ENCODE measurements at places on chromosomes 7 and 10.

GRCh38 chr7:21617513-21617912, 74.7 kb downstream of the DNAH11 start:
- no peak for DNase-seq

DNA sequence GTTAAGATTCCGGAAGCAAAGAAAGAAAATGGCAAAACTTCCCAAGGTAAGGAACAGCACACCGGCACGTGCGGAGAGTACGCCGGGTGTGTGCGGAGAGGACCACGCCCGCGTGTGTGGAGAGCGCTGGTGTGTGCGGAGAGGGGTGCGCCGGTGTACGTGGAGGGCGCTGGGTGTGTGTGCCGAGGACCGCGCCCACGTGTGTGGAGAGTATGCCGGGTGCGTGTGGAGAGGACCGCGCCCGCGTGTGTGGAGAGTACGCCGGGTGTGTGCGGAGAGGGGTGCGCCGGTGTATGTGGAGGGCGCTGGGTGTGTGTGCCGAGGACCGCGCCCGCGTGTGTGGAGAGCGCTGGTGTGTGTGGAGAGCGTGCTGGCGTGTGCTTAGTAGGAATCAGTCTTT, 48.6 kb upstream of the DPYSL4 start:
- DNase-seq: no peak

DNA sequence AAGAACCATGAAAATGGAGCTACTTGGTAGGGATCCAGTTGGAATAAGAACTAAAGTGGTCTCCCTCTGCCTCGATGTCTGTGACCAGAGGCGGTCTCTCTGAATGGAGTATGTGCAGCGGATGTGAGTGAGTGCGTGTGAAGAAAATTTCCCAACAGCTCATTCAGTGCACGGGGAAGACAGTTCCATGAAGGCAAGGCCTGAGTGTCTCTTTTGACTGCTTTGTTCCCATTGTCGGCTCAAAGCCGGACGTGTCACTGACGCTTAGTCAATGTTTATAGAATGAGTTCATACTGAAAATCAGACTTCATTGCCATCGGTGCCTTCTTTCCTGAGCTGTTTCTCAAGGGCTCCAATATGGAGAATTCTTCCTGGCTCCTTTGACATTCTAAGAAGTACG, 55.3 kb upstream of the GRB10 start:
- no peak for DNase-seq

DNA sequence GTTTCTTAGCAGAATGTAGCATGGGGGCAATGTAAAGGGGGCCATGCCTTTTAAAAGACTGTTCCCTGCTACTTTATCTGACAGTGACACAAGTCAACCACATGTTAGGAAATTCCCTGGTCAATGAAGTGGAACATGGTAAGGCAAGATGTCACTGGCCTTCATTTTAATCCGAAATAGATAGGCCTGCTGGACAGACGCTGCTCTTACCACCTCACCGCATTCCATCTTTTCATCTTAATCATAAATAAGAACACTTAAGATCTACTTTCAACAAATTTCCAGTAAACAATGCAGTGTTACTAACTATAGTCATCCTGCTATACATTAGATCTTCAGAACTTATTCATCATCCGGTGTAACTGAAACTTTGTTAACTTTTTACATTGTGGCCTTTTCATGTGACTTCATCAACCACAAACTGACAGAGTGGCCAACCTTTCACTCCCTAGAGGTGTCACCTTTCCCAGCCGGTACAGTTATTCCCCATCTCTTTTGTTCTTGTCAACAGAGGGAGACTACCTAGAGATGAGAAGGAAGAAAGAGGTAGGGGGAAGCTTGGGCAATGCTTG, 15.6 kb downstream of the ASB4 start:
- DNase-seq: no peak

DNA sequence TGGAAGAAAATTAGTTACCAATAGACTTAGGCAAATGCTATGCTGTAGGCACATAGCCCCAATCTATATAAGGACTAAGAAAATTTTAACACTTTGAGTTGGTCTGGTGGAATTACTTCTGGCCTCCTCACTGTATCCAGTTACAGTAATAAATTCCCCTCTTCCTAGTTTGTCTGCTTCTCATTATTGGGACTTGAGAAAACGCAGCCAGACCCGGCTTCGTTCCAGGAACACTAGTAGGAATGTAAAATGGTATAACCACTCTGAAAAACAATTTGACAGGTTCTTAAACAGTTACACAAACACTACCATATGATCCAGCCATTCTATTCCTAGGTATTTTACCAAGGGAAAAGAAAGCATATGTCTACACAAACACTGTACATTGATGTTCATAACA, 150.2 kb downstream of the VPS50 start:
- no peak for DNase-seq

DNA sequence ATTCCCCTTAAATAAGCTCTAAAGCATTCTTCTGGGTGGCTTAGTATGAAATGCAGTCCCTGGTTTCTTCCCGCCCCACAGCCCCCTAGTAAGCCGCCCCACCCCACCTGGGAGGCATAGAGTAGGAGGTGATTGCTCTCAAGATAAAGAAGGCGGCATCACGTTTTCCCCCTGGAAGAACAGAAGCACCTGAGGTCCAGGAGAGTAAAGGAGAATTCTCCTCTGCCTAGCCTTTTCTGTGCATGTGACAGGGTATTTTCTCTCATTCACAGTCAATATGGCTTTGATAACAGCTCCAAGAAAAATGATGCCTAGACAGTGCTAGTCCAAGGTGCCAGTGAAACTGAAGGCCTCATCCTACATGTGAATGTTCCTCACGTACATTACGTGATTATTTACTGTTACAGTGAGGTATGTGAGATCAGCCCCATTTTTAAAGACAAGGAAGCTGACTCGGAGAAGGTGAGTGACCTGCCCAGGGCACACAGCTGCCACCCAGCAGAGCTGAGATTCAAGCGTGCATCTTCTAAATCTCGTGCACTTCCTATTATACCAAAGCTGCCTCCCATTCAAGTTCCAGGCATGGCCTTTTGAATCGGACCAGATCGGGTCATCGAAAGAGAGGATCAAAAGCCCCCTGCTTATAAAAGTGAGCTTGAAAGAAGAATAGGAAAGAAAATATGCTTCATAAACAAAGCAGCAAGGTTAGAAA, 59.4 kb downstream of the FAM171A1 start:
- no peak for DNase-seq

- no peak for DNase-seq
Observed at GRCh38 chr7:155458111-155458877, at the start of gene EN2. Gene EN2 (plus strand): TSS chr7:155458129. CDS start chr7:155458378, 249 bp downstream.

- no peak for DNase-seq
Observed at GRCh38 chr7:130719541-130719940, 14.5 kb downstream of the KLF14 start.

GRCh38 chr7:143519411-143520131, 41.9 kb downstream of the TAS2R41 start:
- no peak for DNase-seq

- DNase-seq: no peak
Observed at GRCh38 chr7:1940863-1941262, 270.8 kb downstream of the ELFN1 start.

DNA sequence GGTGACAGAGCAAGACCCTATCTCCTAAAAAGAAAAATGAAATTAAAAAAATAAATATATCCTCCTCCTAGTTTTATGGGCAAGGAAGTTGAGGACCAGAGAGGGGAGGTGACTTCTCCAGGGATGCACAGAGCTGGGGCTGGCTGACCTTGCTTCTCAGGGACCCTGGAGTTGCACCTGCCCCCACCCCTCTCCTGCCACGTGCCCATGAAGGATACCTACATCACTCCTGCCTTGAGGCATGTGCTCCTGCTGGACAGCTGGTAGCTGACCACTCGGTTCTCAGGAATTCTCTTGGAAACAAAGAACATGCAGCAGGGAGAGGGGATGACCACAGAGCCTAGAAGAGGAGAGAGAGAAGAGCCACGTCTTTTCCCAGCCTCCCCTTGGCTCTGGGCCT, 522 bp downstream of the CCL24 start:
- DNase-seq: no peak

- no peak for DNase-seq
Observed at GRCh38 chr10:77643795-77644468, 6.3 kb upstream of the KCNMA1 start.

DNA sequence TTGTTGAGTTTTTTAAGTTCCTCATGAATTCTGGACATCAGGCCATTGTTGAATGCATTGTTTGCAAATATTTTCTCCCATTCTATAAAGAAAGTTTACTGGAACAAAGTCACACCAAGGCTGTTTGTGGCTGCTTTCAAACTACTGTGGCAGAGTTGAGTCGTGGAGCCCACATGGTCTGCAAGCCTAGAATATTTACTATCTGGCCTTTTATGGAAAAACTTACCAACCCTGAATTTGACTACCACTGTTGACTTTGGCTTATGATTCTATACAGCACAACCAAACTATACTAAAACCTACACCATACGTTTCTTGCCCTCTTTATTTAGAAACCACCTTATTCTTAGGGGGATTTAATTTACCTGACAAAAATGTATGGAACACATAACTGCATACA, 239.1 kb downstream of the KCNMA1 start:
- DNase-seq: no peak

DNA sequence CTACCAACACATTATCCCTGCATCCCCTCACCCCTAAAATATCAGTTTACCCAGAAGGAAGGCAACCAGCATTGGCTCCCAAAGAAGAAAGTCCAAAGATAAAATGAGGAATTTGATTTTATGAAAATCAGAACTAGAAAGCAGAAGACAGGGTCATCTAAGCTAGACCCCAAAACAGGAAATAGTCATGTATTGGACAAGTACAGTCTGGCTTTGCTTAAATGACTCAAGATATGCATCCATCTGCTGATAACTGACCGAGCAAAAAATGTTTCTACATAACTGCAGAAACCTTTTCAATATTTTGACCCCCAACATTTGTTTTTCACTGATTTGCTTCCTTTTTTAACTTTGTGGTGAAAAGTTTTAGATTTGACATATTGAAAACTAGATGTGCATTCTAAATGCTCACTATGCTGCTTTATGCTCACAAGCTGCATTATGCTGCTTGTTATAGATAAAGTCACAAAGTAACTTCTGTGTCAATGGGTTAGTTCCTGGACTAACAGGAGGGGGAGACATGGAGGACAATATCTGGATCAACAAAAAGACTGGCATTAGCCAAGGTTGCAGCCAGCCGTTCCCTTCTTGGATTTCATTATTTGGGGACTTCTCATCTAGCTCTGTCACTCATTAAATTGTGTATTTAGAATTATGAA, 227.0 kb downstream of the INHBA start:
- DNase-seq: no peak

GRCh38 chr10:98919899-98920298, 315.8 kb downstream of the HPSE2 start:
- no peak for DNase-seq

- DNase-seq: no peak
Observed at GRCh38 chr7:99728615-99729014, 6.4 kb downstream of the CYP3A7 start.

- no peak for DNase-seq
Observed at GRCh38 chr10:20922451-20922850, 25.3 kb upstream of the NEBL start.

GRCh38 chr7:28973591-28973990, 15.5 kb upstream of the TRIL start:
- no peak for DNase-seq

DNA sequence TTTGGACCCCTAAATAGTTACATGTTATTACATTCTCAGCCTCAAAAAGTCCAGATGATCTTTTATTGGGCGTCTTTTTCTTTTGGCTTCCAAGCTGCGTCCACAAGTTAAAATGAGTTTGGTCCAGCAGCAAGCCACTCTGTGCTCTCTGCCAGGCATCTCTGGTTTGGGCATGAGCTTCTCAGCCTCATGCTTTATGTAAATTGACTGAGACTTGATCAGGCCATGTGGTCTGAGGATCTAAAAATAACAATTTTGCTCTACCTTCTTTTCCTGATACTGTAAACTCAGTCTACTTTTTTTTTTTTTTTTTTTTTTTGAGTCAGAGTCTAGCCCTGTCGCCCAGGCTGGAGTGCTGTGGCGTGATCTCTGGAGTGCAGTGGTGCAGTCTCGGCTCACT, 15.6 kb downstream of the GAD2 start:
- no peak for DNase-seq

GRCh38 chr10:22690614-22691431, 23.6 kb downstream of the PIP4K2A start:
- no peak for DNase-seq

GRCh38 chr7:111364413-111364812, 197.9 kb downstream of the IMMP2L start:
- DNase-seq: no peak

- no peak for DNase-seq
Observed at GRCh38 chr7:7761340-7761973, 43.0 kb upstream of the RPA3 start.

DNA sequence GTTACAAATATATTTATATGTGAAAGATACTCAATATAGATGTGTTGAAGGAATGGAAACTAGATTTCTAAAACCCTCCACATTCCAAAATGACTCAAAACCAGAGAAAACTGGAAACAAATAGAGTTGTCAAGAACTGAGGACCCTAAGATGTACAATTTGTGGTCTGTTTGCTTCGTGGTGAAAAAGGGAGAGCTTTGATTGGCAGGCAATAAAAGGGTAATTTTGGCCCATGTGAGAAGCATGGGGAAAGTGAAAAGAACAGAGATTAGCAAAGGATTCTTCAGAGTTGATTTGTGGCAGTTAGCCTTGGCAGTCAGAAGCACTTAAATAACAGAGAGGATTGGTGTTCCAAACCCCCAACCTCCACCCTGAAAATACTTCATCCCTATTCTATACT, 37.1 kb upstream of the DKK1 start:
- DNase-seq: no peak

DNA sequence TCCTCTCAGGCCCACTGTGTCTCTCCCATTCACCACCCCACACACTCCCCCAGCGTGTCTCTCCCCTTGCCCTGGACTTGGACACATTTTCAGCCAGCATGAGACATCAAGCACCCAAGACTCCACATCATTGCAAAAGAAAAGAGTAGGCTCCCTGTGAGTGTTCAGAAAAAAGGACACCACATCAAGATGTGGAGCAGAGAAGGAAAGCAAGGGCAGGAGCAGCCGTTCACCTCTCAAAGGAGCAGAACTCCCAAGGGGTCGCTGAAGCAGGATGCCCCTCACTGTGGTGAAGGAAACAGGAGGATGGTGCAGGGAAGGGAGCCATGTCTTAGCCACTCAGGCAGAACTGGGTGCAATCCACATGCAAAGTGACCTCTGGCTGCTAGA, 89.9 kb upstream of the MACROH2A2 start:
- DNase-seq: no peak

- DNase-seq: no peak
Observed at GRCh38 chr10:123442901-123443300, 223.3 kb upstream of the GPR26 start.

- no peak for DNase-seq
Observed at GRCh38 chr10:111650088-111650487, 533.5 kb downstream of the GPAM start.

DNA sequence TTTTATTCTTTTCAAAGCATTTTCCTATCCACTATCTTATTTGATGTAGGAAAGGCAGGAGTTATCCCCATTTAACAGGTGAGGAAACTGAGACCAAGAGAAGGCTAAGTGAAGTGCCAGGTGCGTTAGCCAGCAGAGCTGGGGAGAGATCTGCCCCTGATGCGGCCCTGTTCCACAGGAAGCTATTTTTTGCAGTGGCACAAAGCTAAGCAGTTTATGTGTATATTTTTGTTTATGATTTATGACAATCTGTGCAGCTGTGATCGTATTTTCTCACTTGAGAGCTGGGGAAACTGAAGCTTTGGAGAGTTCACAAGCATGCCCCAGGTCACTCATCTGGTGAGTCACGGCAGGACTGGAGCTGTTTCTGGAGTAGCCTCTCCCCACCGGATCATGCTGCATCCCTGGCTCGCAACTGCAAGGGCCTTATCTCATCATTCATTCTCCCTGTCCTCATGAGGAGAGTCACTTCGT, 38.8 kb downstream of the SLC29A3 start:
- DNase-seq: no peak

- DNase-seq: no peak
Observed at GRCh38 chr10:74799721-74800221, 26.6 kb upstream of the KAT6B start.
